Immature natural killer cell (primary cell): ENCODE measurements at places on chromosomes 1 and 21.

DNA sequence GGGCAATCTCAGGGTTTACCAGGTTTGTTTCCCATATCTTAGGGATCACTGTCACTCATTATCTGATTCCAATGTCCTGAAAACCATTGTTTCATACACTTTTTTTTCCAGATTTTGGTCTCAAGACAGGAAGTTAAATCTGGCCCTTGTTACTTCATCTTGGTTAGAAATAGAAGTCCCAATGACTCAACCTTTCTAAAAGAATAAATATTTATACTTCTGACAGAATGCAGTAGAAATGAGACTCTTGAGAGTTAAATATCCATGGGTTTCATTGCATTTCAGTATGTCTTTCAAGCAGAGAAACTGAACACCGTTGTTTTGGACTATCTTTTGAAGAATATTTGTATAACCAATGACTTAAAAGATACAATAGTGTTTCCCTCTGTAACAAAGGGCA, 19.8 kb upstream of the VCAM1 start:
- no peak for DNase-seq

DNA sequence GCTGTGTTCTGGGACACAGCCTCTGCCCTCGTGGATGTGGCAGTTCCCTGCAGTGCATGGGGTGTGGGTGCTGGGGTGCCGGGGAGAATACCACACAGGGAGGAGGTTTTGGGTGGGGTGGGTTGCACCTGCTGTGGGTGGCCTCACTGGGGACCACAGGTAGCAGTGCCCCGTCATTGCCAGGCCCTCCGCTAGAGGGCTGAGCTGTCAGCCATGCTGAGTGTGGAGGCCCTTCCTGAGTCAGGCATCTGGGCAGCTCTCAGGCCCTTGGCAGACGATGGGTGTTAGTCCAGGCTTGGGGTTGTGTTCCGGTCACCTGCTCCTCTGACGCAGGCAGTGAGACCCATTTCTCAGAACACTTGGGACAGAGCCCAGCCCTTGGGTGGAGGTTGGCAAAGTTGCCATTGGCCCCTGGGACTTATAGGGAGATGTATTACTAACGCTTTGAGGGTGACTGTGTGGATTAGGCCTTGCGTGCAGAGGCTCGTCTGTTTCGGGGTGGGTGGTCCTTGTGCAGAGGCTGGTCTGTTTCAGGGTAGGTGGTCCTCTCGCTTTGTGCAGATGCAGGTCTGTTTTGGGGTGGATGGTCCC, 23.9 kb downstream of the PCNT start:
- no peak for DNase-seq

GRCh38 chr1:165890684-165891083, 63.3 kb downstream of the UCK2 start:
- no peak for DNase-seq

DNA sequence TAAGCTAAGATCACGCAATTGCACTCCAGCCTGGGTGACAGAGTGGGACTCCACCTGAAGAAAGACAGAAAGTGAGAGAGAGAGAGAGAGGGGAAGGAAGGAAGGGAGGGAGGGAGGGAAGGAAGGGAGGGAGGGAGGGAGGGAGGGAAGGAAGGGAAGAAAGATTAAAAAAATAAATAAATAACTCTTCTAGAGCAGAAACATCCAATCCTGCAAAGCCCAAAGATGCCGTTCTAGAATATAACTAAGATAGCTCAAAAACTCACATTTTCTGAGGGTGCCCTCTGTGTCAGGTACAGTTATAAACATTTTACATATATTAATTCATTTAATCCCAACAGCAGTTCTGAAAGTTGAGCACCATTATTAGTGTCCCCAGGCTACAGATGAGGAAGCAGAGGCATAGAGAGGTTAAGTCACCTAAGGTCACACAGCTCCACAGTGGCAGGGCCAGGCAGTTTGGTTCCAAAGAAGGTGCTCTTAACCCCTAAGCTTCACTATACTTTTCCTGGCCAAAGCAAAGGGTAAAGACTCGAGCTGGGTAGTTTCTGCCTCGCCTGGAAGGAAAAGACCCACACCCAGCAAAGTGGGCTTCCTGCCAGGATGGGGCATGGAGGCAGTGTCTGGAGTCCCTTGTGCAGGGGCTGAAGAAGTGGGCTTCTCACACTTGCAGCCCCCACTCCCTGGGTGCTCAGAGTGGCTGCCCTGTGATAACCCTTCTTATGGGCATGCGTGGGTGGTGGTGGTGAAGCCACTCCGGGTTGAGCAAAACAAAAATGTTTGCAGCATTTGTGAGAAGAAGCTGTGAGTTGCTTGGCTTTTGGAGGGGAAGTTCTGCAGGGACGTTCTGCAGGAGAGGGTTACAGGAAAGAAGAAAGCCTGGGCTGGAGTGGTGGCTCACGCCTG, 7.9 kb upstream of the PIK3CD start:
- no peak for DNase-seq

GRCh38 chr1:145716641-145717345, 2.5 kb upstream of the CD160 start:
- DNase-seq: no peak

DNA sequence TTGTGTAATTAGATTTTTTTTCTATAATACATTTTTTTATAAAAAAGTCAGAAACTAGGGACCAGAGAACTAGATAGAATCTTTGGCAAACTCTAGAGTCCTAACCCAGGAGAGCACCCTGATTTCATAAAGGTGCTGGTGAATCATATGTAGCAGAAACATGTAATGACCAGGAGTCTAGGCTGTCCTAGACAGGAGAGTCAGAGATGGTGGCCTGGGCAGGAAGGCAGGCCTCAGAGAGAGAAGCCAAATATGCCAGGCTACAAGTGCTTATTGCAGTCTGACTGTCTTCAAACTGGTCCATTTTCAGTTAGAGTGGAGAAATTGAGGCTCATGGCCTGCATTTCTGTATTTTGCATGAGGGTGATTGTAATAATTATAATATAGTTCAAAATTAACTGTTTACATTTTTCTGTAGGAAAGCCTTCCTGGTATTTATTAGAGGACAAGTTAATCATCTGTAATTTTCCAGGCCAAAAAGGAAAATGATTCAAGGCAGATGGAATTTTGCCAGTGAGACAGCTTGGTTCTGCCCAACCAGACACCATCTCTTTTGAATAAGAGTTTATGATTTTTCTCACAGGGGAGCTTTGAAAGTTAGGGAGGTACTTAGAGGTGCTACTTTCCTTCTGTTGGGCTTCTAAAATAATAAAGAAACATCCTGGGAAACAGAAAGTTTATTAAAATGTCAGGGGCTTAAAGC, 129.8 kb downstream of the S1PR1 start:
- DNase-seq: no peak

- no peak for DNase-seq
Measured at GRCh38 chr1:35280006-35280405, 11.5 kb downstream of the ZMYM4 start.

GRCh38 chr1:116314305-116314919, 58.6 kb upstream of the ATP1A1 start:
- DNase-seq: no peak

GRCh38 chr1:24980836-24981630, 51.0 kb upstream of the RUNX3 start:
- no peak for DNase-seq

- DNase-seq: no peak
Measured at GRCh38 chr1:57109247-57109646, 143.4 kb upstream of the C8B start.

DNA sequence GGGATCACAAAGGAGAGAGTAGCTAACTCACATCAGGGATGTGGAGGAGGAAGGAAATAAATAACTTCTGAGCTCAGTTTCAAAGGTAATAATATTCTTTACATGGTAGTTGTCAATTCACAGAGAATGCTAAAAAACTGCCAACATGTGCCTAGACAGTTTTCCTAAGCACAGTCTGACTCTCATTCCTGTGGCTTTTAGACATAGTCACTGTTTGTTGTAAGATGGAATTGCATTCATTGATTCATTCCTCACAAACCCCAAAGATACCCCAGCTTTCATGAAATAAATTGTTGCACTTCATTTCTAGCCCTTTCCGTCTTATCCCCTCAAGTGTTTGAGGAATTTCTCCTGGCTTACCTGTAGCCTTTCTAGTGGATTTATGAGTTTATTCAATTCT, 263.9 kb downstream of the NTNG1 start:
- DNase-seq: no peak
